ENCODE measurements at places on chromosomes 1 and 21.

DNA sequence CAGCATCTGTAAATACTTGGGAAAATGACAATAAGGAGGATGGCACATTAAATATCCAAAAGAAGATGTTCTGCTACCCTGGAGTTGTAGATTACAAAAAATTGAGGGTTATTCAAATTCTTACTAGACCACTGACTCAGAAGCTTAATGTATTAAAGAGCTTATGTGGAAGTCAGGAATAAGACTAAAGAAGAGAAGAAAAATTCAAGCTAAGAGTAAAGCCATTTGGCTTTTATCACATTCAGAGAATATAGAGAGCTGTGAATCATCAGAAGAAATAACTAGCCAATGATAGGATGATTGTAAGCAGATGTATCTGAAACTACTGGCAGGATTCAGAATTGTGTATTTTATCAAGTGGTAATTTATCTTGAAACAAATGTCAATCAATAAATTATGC, 237.0 kb downstream of the TBX15 start:
- DNase-seq, result no peak

DNA sequence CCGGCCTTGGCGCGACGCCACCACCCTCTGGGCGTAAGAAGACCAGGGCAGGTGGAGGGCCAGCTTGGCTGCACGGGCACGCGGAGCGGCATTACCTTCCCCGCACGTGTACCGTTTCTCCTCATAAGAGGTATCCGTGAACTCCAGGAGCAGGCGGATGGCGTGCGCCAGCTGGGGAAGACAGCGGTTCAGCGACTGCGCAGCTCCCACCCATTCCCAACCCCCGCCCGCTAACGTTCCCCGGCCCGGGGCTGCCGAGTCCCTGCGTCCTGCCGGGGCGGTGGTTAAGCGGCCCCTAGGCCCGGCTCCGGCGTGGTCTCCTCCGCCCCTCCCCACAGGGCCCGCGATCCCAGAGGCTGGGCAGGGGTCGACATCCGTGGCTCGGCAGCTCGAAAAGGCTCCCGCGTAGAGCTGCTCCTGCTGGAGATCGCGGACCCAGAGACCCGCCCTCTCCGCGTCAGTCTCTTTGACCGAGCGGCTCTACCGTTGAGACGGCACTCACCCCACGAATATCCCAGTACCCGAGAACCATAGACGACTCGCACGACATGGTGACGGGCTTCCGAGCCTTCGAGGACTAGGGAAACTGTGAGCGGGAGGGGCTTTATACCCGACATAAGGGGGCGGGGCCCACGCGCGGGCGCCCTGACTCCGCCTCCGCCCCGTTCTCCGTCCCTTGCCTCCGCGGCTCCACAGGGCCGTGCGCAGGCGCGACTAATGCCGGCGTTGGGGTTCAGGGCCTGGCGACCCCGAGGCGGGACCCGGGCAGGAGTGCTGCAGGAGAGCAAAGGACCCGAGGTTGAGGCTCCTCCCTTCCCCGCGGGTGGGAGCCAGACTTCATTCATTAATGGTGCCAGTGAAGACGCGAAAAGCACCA, 862 bp downstream of the GSTM3 start:
- DNase-seq, result peak; percentile 61

GRCh38 chr1:39788426-39788757, 273 bp downstream of the BMP8B start:
- DNase-seq, result no peak

DNA sequence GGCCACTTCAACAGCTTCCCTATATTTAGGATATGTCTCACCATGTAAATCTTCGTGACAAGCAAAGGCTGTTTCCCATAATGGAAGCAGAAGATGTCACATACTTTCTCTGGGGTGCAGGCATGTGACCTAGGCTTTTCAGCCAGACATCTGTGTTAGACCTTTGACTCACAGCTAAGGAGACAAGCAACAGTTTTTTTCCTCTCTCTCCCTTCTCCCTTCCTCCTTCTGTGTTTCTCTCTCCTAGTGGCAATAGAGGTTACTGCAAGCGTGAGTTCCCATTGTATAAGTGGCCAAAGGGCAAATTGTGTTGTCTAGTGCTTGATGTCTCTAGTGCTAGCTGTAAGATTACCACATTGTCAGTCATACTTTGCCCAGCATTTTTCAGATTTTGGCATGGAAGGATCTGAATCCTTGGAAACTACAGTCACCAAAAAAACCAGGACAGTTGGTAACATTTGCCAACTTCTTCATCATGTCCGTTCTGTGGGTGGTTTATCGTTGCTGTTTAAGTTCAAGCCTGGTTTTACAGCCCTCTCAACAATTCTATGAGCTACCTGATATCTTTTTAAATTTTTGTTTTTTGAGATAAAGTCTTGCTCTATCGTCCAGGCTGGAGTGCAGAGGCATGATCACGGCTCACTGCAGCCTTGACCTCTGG, 44.4 kb upstream of the RABGAP1L start:
- no peak for DNase-seq

- no peak for DNase-seq
Measured at GRCh38 chr1:197388801-197389200, 120.7 kb downstream of the CRB1 start.

- no peak for DNase-seq
Measured at GRCh38 chr21:35014302-35015041, 34.6 kb downstream of the RUNX1 start.

DNA sequence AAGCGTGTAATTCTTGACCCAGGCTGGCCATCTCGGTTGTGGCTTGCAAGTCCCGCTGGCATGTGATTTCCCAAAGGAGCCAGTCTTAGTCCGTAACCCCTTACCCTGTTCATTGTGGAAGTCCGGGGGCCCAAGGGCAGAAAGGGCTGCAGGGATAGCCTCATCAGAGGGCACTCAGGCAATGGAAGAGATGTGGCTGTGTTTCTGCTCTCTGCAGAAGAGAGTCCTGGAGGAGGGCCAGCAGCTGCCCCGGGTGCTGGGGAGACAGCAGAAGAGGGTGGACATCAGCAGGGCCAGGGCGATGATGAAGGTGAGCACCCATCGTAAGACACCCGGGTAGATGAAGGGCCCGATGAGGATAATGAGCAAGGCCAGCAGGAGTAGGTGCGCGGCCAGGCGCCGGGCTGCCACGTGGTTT, 830 bp downstream of the RNF186 start:
- DNase-seq, result no peak

DNA sequence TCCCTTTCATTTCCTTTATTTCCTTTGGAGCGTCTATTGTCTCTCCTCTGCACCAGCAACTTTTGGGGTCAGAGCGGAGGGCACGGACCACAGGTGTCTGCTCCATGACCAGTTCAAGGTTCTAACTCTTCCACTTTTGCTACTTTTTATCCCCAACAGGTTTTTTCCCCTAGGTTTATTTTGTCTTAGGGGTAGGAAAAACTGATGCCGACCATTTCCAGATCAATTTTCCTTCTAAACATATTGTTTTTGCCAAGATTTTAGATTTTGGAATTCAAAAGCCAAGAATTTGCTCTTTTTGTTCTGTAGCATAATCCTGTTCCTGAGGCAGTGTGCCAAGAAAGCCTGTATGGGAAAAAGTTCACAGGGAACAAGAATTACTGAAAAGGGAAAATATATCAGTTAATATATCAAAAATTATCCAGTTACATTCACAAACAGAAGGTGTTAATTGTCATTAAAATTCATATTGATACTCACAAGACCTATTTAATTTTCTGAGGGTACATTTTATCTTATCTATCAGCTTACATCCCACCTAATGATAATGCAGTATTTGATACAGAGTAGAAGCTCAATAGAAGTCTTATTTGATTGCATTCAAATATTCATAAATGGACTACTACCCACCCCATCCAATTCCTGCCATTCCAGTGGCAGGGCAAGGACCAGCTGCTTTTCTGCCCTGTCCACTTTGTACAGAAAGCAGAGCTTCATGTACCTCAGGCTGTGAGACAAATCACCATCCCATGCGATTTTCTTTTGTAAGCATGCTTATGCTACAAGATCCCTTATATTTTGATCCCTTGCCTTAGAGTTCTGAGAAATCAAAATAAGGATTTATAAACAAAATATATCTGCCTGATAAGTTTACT, 31.2 kb downstream of the TSEN15 start:
- no peak for DNase-seq

DNA sequence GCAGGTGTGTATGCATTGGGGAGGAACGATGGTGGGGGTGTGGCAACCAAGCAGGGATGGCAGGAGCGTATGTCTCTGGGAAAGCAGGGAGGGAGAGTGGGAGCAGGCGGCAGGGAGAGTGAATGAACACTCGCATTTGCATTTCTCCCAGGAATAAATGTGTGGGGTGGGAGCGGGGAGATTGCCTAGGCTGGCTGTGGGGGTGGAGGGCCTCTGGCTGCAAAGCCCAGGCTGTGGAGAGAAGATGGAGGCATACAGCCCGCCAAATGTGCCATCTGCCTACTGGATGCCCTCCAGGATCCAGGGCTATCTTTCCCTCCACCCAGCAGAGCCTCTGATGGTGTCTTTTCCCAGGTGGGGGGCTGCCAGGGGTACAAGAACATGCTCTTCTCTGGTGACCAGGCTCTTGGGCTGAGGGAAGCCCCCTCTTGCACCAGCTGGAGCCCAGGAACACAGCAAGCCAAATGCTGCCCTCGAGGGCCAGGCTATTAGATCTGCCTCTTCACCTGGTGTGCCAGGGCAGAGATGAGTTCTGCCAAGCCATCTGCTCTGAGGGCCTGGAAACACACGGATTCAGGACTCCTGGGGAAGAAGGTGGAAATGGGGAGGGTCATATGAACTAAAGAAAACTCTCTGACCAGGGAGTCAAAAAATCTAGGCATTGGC, 1.7 kb upstream of the OPTC start:
- DNase-seq, result no peak

DNA sequence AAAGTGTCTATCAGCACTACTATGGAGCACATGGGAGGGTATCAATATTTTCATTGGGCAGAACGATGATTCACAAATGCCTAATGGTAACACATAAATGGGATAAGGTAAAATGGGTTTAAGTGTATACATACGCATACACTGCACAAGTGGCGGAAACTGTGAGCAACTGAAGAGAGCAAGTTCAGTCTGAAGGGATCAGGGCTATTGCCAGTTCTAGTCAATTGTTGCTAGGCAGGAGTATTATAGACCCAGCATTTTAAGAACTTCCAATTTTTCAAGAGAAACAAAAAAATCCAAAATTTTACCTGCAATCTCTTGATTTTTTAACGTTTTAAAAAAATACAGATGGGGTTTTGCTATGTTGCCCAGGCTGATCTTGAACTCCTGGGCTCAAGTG, 23.1 kb downstream of the FOXJ3 start:
- no peak for DNase-seq

All from stimulated activated CD8-positive, alpha-beta memory T cell treated with anti-CD3 and anti-CD28 coated beads, Interleukin-7, amount 100 ng/mL, for 24 hours (primary cell).